ENCODE measurements at places on chromosomes 12 and 14.

- no peak for DNase-seq
Measured at GRCh38 chr12:27319848-27320247, 12.8 kb upstream of the BMAL2 start.

DNA sequence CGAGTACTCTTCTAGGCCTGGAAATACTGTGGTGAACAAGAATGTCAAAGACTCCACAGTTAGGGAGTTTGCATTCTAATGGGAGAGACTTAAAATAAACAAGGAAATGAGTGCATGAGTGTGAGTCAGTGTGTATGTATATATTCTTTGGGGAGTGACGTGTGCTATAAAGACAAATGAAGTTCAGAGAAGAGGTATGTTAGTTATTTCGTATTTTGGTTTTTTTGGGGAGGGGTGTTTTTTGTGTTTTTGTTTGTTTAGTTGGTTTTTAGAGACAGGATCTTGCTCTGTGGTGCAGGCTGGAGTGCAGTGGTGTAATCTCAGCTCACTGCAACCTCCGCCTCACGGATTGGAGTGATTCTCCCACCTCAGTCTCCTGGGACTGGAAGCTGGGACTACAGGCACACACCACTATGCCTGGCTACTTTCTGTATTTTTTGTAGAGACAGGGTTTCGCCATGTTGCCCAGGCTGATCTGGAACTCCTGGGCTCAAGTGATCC lies 74.3 kb downstream of the SRGAP1 start:
- no peak for DNase-seq

DNA sequence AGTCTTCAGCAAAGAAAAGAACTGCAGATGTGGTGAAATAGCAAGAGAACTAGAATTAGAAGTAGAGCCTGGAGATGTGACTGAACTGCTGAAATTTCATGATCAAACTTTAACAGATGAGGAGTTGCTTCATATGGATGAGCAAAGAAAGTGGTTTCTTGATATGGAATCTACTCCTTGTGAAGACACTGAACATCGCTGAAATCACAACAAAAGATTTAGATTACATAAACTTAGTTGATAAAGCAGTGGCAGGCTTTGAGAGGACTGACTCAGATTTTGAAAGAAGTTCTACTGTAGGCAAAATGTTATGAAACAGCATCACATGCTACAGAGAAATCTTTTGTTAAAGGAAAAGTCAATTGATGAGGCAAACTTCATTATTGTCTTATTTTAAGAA lies 175.0 kb downstream of the KIF21A start:
- DNase-seq, result no peak

DNA sequence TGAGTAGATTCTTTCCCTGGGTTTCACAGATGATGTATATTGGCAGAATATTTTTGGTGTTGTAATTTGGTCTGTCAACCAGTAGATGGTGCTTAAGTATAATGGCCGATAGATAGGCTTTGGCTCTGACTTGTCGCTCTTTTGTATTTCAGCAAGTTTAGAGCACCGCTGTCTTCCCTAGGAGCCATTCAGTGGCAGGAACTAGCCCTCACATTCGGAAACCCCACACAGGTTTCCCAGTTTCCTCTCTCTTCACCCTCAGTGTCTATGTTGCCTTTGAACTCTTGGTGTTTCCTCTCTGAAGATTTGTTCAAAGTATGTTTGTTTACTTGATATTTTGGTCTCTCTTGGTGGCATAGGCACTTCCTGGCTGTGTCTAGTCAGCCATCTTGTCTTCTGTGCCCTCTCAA lies 102.2 kb downstream of the GPHN start:
- DNase-seq, result no peak

GRCh38 chr12:52798003-52798670 lies 2.2 kb upstream of the KRT3 start:
- no peak for DNase-seq

- DNase-seq, result no peak
Measured at GRCh38 chr12:95439461-95440230, 34.3 kb upstream of the METAP2 start.

DNA sequence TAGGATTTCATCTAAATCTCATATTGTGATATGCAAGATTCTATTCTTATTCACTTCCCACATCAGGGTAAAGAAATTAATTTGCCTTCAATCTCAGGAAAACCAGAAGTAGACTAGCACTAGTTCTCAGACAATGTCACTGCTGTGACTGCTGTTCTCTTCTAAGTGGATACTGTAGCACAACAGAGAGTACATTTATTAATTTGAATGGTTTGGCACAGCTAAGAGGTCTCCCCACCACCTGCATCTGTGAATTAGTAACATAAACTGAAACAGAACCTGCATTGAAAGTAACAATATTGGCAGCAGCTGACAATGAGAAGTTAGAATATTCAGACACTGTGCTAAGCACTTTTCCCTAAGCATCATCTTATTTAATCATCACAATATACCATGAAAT lies 253.1 kb downstream of the PDZRN4 start:
- DNase-seq, result no peak

GRCh38 chr14:74843653-74844052 lies 32.3 kb downstream of the PROX2 start:
- DNase-seq, result no peak

GRCh38 chr12:206746-207440 lies 7.1 kb downstream of the SLC6A12 start:
- DNase-seq, result no peak

- no peak for DNase-seq
Measured at GRCh38 chr14:56581041-56581727, 1.6 kb downstream of the TMEM260 start.

GRCh38 chr12:82027612-82028011 lies 268.5 kb upstream of the PPFIA2 start:
- DNase-seq, result no peak
